ENCODE measurements at places on chromosomes 13 and 19. TPM values are rescaled to one million over a fixed set of nuclear protein-coding genes. Genes with fewer than 3 reads are reported as not detected.

Gene NAPSA
- total RNA-seq, result 21.1 TPM

Gene ZNF554
- 1.2 TPM for total RNA-seq

Gene PSG11
- total RNA-seq, result not detected

Gene SLC25A15
- 24.6 TPM for total RNA-seq

Gene SOX1
- total RNA-seq, result 0.16 TPM

Gene OR7D2
- total RNA-seq, result 0.10 TPM

Gene OLFM2
- 0.11 TPM for total RNA-seq

Gene PDE4C
- not detected for total RNA-seq

Gene CRB3
- total RNA-seq, result 1.8 TPM

Gene PTH2
- total RNA-seq, result not detected

DNA sequence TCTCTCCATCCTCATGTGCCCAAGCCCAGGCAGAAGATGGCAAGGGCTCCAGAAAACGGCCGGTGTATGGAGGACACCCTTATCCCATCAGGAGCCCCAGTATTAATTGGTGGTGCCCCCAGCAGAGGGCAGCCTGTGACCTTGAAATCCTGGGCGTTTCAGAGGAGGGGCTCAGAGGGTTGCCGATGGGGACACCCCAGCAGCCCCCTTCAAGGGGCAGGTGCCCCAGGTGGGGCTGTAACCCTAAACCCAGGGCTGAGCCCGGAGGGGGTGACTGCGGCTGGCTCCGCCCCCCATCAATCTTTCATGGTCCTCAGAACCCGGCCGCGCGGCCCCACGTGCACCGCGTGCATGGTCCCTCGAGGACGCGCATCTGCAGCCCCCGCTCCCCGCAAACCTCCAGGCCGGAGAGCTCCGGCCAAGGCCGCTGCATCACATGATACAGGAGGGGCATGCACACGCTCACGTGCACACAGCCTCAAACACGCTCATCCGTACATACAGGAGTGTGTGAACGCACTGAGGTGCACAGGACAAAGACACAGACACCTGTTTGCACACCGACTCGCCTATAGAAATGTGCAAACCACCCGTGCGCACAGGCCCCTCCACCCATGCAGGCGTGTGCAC is 949 bp downstream of the RAB3A start:
- DNase-seq, result no peak

GRCh38 chr13:59680429-59681024 is 483.2 kb downstream of the DIAPH3 start:
- DNase-seq, result no peak

GRCh38 chr13:98454389-98454881 is 122.5 kb downstream of the STK24 start:
- DNase-seq, result no peak

GRCh38 chr19:24046550-24046949 is 40.4 kb upstream of the ZNF254 start:
- DNase-seq, result no peak

GRCh38 chr13:24858953-24859352 is 95.0 kb downstream of the RNF17 start:
- DNase-seq, result no peak

DNA sequence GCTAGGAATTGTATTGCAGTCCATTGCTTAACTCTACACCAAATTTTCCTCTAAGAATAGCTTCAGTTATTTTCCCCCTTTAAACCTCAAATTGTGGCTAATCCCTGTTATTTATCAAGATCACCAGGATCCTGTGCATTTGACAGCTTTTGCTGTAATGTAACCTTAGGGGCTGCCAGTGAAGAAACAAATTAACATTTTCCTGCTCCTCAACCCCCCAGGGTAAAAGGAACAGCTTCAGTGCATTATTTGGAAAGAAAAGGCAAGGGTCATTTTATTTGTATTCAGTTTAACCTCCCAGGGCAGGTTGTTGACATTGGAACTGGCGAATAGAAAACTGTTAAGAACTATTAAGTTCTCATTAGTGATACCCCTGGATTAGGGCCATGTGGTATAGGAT is 57.0 kb downstream of the PCDH20 start:
- no peak for DNase-seq

DNA sequence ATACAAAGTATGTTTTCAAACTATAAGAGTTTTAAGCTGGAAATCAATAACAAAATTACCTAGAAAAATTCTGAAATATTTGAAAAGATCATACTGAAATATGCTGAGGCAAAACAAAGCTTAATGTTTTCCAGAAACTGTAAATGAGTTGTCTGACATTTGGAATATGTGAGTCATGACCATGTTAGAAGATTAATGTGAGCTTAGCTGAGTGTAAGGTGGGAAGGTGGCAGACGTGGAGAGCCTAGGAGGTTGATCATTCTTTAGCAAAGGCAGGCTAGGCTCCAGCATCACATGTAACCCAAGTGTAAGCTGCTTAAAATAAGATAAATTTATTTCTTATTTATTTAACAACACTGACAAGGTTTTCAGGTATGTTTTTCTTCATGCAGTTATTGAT is 2086.1 kb upstream of the PCDH20 start:
- no peak for DNase-seq

DNA sequence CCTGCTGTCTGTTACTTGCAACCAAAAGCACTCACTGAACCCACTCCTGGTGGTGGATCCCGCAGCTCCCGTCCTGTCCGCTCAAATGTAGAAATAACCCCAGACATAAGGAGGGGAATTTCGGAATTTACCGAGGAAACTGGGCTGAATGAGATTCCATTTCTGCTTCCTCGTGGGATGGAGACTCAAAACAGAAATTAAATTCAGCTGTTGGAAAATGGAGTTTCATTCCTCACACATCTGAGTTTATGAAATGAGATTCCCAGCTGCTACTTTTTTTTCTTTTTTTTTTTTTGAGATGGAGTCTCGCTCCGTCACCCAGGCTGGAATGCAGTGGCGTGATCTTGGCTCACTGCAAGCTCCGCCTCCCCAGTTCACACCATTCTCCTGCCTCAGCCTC is 44.3 kb downstream of the COLGALT1 start:
- DNase-seq, result no peak

GRCh38 chr13:108897955-108898354 is 268.5 kb downstream of the MYO16 start:
- DNase-seq, result no peak

DNA sequence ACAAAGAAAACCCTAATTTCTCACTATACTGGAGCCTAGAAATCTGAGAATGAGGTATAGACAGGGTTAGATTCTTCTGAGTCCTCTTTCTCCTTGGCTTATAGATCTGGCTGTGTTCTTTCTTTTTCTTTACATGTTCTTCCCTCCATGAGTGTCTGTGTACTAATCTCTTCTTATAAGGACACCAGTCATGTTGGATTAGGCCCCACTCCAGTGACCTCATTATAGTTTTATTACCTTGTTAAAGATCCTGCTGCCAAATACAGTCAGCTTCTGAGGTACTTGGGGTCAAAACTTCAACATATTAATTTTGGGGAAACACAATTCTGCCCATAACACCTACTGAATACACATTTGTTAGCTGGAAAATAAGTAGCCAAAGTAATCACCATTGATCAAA is 302.6 kb downstream of the PCDH9 start:
- no peak for DNase-seq

Data from activated T-cell treated with anti-CD3 and anti-CD28 coated beads, Interleukin-2, amount 50 U/mL, for 4 hours (primary cell).